ENCODE measurements at places on chromosomes 1 and 21.
A peak's percentile ranks its signal among the peaks of the same experiment; 100 is the strongest.

DNA sequence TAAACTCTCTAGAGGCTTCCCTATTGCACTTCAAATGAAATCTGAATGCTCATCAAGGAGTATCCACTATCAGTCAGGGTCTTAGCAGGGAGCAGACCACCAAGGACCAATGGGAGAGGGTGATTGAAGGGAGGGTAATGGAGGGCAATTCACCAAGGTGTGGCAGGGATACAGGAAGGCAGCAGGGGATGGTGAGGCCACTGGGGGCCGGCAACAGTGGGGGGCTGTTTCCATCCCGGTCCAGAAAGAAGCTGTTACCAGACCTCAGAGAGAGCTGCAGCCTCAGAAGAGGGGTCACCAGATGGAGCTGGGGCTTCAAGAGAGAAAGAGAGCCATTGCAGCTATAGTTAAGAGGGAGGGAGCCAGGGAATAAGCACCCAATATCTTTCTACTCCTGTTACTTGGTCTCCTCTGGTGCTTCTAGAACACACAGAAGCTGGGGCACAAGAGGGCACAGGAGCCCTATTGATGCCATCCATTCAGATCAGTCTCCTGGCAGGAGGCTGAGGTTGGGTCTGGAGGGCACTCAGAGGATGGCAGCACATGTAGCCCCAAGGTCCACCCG is 417.6 kb downstream of the PTPRU start:
- DNase-seq = no peak

- no peak for DNase-seq
Observed at GRCh38 chr1:106846656-106847055, 209.8 kb upstream of the PRMT6 start.

DNA sequence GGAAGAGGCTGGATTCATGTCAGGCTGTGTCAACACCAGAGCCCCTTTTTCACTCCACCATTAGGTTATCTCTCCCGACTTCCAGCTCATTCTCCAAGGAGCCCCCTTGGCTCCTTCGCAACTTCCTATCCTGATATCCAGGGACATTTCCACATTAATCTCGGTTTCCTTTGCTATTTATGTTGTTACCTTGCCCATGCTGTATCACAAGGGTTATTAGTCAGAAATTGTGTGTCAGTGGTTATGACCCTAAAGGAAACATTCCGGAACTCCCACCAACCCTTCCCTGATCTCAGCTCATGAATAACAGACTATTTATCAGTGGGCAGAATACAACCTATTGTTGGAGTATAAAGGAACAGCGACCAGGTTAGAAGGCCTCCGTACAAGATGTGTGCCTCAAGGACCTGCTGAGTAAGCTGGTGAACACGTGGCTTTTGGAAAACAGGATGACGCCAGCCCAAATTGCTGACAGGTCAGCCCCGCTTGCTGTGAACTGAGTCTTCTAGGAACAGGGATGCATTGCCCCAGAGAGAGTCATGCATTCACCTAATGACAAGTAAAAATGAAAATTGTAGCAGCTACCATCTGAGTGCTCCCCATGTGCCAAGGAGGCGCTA is 121.5 kb downstream of the PLPP3 start:
- no peak for DNase-seq

DNA sequence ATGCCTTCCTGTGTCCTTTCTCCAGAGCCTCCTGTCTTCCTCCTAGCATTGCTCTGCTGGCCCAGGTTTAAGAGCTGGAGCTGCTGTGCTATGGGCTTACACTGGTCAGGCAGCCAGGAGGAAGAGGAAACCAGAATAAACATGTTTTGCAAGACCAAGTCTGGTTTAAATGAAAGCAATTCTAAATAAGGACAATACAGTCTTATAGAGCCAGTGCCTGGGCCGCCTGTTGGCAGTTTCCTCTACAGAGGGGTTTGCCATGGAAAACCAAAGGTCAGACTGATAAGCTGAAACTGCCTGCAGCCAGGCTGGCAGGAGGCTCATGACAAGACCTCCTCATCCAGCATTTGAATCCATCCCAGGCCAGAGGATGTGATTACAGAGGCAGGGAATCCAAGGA is 92.9 kb upstream of the FGGY start:
- DNase-seq = no peak

GRCh38 chr1:116556289-116557006 is 14.4 kb downstream of the CD58 start:
- no peak for DNase-seq

- DNase-seq = no peak
Observed at GRCh38 chr1:53206735-53207379, 10.2 kb downstream of the CPT2 start.

- DNase-seq = no peak
Observed at GRCh38 chr1:191086910-191087309, 609.2 kb upstream of the BRINP3 start.

GRCh38 chr1:54437783-54438182 is 31.6 kb upstream of the SSBP3 start:
- no peak for DNase-seq

DNA sequence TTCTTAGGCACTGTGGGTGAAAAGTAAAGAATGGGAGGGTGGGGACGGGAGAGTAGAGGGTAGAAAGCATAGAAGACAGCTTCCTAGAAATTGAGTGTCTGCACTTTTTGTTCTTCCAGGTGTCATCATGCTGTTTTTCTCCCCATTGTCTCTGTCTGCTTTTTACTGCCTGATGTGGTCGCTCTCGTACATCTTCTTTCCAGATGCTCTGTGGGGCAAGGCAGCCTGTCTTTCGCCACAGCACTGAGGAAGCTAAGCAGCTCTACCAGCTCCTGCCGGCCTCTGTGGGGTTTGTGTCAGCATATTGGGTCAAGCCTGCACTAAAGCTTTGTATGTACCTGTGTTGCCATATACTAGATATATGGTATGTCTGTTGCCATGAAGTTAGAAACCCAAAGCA is 13.2 kb downstream of the TMEM269 start:
- DNase-seq = no peak

DNA sequence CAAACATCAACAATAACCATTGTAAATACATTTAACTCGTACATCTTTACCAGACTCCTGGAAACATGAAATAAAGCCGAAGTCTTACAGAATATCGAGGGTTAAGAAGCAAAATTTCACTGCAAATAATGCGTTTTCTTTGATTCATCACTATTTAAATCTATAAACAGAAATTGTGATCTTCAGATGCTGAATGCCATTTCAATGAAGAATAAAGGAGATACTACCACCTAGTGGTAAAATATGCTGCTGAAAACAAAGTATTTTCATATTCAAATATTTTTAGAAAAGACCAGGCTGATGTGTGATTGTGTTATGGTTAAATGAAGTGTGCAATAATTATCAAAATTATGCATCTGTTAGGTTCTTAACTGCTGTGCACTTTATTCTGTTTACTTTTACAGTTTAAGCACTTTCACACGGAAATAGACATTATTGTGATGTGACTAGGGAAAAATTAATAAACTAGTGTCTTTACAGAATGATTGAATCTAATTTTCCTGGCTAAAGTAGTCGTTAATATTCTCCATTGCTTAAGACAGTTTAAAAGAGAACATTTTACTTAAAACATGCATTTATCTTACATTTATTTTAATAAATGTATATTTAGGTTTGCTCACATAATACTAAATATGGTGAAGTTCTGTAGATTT is 1093.1 kb downstream of the MRPL39 start:
- DNase-seq = no peak

DNA sequence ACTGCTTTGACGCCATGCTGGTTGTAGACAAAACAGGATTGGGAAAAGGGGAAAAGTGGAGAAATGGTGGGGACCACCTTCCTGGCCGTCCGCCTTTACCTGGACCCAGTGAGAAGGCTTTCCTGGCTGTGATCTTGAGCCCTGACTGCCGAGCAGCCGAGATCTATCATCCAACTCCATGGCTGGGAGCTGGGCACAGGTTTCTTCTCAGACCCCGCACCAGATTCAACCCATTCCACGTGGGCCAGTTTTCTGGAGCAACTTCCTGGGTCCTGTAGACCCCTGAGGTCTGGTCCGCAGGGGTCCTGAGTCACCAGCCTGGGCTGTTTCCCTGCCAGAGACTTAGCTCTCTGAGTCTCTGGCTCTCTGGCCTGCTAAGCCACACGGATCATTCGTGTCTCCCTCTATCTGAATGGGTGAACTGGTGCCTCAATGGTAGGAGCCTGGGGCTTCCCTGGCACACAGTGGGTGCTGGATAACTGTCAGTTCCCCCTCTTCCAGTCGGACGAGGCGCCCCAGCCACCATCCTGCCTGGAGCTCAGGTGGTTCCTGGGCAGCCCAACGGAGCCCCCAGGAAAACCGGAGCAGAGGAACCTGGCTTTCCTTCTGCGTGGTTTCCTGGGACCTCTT is 4.5 kb upstream of the NPHP4 start:
- DNase-seq = no peak

GRCh38 chr1:92754000-92754718 is 30.7 kb downstream of the EVI5 start:
- no peak for DNase-seq

GRCh38 chr21:39712976-39713375 is 32.0 kb upstream of the IGSF5 start:
- DNase-seq = no peak

- DNase-seq = no peak
Observed at GRCh38 chr1:185541871-185542301, 192.3 kb upstream of the HMCN1 start.

GRCh38 chr1:61781151-61781550 is 38.9 kb downstream of the PATJ start:
- DNase-seq = no peak

DNA sequence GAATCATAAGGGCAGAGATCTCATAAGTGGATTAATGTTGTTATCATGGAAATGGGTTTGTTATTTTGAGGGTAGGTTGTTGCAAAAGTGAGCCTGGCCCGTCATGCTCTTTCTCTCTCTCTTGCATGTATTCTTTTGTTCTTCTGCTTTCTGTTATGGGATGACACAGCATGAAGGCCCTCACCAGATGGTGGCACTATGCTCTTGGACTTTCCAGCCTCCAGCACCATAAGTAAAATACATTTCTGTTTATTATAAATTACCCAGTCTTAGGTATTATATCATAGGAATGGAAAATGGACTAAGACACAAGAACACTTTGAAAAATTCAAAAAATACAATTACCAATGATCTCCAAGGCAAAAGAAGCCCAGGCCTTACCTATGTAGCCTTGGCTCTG is 676.1 kb downstream of the PTPRU start:
- DNase-seq = no peak

GRCh38 chr21:26798856-26799751 is 46.1 kb downstream of the ADAMTS1 start:
- DNase-seq = no peak

DNA sequence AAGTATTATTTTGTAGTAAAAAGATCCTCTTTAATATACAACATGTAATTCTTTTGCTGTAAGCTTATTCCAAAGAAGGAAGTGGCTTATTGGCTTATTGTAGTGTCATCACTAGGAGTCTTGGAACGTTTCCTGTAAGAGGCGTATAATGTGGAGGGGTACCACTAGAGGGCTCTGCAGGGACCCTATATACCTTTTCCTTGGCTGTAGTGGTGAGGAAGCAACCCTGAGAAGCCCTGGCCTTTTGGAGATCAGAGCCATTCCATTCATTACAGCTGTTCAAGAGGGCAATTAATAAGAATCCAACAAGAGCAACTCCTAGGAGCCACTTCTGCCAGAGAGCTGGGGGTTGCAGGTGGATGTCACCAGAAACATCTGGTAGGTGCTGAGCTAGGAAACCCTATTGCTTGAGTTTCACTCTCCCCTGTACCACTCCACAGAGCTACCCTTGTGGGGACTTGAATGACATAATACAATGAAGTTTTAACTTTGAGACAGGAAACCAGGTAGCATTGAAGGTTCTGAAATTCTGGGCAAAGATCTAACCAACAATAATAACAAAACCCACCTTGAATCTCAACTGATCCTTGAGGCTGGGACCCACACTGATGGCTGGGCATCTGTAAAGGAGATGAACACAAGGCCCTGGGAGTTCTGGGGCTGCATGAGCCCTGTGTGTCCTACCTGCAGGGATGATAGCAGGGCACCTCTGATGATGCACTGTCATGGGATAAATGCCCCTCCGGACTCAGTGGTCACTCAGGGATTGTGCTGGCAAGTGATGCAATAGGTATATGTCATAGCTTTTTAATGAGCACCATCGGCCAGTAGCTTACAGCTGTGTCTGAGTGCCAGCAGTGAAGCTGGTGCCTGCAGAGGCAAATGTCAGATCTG is 160.2 kb upstream of the COA6 start:
- no peak for DNase-seq

DNA sequence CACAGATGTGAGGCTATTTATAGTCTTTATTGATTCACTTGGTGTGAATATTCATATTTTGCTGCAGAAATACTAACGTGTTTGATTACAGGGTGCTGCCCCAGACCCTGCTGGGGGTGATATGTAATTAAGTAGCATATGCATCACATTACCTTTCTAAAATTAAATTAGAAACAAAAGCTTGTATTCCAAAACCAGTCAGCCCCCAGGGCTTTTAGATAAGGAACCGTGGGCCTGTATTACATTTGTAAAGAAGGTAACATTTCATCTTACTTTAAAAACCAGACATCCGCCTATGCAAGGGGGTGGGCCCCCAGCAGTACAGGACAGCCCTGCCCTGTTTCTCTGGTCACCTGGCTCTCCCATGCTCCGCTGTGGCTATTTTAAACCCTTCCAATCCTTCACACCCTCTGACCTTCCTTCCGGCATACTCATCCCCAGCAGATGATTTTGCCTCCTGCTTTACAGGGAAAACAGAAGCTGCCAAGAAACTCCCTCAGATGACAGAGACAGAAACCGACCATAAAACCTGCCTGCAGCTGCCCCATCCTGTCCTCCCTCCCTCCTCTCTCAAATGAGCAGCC is 22.0 kb upstream of the KCNC4 start:
- DNase-seq = peak; percentile 50

- no peak for DNase-seq
Observed at GRCh38 chr21:15638856-15639549, 90.8 kb upstream of the USP25 start.

DNA sequence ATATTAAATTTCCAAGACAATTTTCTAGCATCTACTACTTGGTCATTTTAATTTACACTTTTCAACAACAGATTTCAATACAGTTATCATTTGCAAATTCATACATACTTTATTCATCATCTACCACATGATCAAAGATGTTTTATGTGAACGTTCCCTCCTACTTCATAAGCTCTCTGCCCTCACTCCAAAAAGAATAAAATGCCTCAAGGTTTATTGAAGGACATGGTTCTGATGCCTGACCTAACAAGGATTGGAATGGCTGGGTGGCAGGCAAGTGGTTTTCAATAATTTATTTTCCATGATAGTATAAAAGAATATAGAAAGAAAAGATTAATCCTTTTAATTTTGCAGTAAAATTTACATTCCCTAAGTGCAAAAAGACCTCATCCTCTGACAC is 5.4 kb downstream of the CDKN2C start:
- DNase-seq = peak; percentile 35

GRCh38 chr1:39269791-39270342 is 65.4 kb downstream of the MACF1 start:
- no peak for DNase-seq

DNA sequence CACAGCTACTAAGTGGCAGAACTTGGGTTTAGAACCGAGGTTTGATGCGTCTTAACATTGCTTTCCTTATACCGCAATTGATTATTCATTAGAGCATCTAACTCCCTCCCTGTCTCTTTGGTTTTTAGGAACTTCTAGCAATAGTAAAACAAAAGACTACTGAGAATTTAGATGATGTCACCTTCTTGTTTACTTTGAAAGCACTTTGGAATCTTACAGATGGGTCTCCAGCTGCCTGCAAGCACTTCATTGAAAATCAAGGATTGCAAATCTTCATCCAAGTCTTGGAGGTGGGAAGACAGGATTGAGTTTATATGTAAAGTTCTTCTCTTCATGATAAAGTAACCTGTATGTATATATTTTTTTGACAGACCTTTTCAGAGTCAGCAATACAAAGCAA is 35.0 kb downstream of the ZYG11A start:
- no peak for DNase-seq

All from NCI-H446 (cell line).